ENCODE measurements at places on chromosomes 4 and X.

DNA sequence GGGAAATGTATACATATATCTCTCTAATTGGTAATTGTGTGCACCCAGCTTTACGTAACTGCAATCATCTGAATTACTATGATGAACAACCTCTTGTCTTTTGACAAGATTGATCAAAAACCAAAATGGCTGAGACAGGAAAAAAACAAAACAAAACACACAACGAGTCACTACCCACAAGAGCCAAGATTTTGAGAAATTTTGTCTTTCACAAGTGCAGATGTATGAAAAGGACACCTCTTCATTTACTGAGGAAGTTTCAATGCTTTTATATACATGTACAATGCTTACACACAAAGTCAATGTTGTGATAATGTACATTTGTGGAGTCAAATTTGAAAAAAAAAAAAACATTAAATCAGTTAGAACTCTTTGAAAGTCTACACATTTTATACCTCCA is 224.6 kb downstream of the SCFD2 start:
- DNase-seq: no peak

DNA sequence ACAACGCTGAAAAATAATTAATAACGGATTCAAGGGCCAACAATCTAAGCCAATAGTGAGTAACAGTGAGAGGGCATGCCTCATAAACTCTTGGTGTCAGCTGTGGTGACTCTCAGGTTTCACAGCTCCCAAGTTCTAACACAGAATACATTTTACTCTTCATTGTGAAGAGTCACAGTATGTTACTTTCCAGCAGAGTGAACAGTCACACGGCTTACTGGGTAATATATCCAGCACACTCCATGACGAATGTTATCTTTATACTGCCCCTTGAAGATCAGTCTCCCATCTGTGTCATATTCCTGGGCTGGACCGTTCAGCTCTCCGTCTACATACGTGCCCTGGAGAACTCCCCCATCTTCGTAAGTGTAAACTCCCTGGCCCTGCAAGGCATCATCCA is 23.1 kb downstream of the SETD7 start:
- DNase-seq: peak; percentile 61

DNA sequence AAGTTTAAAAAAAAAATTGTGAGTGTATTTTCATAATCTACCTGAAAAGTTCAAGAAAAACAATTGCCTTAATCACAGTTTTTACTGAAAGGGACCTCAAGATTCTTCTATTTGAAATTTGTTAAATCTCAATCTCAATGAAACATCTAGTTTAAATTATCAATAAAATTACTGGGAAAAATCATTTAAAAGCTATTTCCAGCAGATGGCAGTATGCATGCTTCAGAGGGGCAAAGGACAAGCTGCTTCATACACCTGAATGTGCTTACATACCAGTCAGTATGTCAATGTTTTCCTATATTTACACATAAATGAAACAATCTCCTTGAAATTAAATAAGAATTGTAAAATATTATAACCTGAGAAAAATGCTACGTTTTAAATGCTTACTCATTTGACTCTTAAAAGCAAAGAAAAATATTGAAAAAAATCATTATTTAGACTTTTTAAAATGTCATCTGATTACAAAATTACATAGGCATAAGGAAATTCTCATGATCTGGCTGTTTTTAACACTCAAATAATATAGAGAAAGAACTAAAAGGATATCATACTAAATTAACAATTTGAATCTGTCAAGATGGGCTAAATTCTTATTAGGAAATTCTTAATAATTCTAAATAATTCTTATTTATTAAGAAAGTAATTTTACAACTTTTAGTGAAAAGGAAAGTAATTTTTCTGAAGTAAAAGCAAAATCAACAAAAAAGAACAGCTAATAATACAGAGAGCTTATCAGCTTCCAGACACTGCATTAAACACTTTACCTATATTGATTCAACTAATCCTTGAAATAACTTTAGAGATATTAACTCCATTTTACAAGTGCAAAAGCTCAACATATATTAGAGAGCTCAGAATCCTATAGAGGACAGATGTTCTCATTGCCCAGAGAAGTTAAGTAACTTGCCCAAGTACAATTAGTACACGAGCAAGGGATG is 242.1 kb downstream of the ADAMTS3 start:
- peak; percentile 12 for DNase-seq

- no peak for DNase-seq
Measured at GRCh38 chr4:184166736-184167135, 50.9 kb downstream of the ENPP6 start.
